RKO (cell line): ENCODE measurements at places on chromosomes 6 and 20.
A peak's percentile ranks its signal among the peaks of the same experiment; 100 is the strongest.

DNA sequence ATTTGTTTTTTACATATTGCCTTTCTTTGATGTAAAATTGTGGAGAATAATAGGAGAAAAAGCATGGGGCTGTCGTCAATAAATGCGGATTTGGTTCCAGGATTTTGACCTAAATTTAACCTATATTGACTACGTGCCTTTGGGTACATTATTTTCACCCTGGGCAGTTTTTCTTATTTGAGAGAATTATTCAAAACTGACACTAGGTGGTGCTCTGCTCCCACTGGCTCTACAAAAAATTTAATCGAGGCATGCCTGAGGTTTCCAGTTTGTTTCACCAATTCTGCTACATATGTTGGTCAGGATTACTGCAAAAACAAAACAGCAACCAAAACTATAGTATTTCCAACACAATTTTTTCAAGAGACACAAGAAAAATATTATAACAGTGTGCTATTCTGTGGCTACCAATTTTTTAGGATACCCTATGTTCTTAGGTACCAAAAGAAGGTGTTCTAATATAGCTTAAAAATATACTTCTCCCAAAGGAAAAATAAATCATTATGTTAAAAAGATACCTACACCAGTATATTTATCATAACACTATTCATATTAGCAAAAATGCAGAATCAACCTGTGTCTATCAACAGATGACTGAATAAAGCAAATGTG, 48.6 kb upstream of the FABP7 start:
- DNase-seq, result peak; percentile 59

- peak; percentile 87 for DNase-seq
These were observed 5.6 kb upstream of the ADGRF1 start for GRCh38 chr6:47047479-47048407.

- DNase-seq, result no peak
These were observed 423.7 kb upstream of the MARCKS start for GRCh38 chr6:113433335-113433991.

GRCh38 chr20:10531848-10532247, 96.7 kb downstream of the SLX4IP start:
- DNase-seq, result no peak

GRCh38 chr6:16434885-16435284, 196.5 kb downstream of the GMPR start:
- DNase-seq, result no peak

GRCh38 chr20:47825011-47825762, 39.9 kb upstream of the SULF2 start:
- DNase-seq, result no peak

DNA sequence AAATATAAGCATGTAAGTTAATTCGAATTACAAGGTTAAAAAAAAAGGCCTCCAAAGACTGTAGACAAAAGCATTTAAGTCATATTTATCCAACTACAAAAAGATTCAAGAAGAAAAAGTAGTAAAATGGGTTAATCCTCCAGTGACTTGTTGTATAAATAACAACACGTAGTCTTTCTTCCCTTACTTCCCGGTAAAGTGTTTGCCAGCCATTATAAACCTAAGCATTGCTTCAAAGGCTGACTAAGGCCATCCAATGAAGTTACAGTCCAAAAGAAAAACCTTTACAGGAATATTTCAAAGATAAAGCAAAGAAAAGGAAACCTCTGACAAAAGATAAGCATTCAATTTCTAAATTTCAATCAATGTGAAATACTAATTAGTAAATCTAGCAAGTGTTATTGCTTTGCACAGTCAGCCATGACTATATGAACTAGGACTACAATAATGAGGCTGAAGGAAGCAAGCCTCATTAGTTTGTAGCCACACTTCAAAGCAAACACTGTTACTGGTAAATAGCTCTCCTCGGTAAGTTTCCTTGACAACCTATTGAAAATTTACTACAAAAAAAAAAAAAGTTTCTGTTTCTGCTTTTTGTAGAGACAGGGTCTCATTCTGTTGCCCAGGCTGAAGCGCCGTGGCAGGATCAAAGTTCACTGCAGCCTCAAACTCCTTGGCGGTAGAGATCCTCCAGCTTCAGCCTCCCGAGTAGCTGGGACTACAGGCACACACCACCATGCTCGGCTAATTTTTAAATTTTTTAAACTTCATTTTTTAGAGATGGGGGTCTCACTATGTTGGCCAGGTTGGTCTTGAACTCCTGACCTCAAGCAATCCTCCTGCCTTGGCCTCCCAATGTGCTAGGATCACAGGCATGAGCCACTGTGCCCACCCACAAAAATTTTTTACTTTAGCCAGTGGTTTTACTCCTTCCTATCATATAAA, 46.0 kb downstream of the NUDT3 start:
- no peak for DNase-seq

DNA sequence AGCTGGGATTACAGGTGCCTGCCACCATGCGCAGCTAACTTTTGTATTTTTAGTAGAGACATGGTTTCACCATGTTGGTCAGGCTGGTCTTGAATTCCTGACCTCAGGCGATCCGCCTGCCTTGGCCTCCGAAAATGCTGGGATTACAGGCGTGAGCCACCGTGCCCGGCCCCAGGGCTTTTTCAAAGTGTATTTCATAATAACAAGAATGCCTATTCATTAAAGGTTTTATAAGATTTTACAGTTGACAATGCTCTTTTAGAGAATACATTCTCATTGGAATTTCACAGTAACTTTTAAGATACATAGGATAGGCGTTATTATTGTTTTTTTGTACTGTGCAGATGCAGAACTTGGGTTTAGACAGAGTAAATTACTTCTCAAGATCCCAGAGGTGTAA, 52.6 kb upstream of the PTPRK start:
- DNase-seq, result no peak

GRCh38 chr20:12358006-12358654, 440.4 kb downstream of the BTBD3 start:
- DNase-seq, result peak; percentile 9

- DNase-seq, result no peak
These were observed 258.0 kb downstream of the PHACTR1 start for GRCh38 chr6:12974551-12974950.

GRCh38 chr20:48186915-48187314, 401.6 kb upstream of the SULF2 start:
- DNase-seq, result no peak

- DNase-seq, result peak; percentile 70
These were observed 600 bp downstream of the SEC63 start for GRCh38 chr6:107957308-107957908.

DNA sequence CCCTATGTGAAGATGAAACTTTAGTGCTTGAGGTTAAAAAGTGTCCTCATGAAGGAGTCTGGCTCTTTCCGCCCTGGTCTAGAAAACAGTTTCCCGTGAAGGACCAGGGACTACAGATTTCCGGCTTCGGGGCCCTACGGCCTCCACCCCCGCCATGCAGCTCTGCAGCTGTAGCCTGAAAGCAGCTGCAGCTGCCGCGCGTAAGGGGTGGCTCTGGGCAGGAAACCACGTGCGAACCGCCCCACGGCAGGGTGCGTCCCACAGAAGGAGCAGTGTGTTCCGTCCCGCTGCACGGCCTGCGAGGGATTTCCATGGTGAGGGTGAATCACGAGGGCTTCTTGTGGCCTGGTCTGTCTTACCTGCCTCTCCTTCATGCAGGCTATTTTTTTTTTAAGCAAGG, 117.0 kb downstream of the ERMARD start:
- DNase-seq, result no peak

GRCh38 chr6:169638915-169639314, 62.9 kb downstream of the WDR27 start:
- DNase-seq, result no peak
